ENCODE measurements at places on chromosomes 1 and 21.

DNA sequence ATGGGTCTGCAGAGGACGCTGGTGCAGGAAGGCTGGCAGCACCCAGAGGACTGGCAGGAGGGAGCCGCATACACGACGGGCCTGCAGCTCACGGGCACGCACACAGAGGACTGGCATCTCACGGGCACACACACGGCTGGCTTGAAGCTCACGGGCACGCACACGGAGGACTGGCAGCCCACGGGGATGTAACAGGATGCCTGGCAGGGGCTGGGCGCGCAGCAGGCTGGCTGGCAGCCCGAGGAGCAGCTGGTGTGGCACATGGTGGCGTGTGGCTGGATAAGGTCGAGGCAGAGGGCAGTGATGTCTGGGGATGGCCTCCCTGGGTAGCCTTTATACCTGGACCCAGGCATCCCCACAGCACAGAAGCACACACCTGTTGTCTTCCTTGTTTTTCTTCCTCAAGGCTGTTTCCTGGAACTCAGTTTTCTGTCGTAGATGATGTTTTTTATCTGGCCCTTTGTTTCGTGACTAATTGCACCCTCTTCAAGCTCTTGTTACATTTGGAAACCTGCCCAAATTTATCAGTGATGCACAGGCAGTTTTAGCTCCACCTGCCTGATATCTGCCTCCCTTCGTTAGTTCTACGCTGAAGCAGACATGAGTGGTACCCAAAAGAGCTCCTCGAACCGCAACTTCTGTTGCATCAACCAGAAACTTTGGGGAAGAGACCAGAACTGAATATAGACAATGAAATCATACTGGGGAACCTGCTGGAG lies at the start of gene KRTAP12-1:
Gene KRTAP12-1, minus strand, starts transcription at position 303 of the 719 bp plus-strand sequence. Its CDS starts 40 bp downstream, at position 263.
- DNase-seq, result no peak

DNA sequence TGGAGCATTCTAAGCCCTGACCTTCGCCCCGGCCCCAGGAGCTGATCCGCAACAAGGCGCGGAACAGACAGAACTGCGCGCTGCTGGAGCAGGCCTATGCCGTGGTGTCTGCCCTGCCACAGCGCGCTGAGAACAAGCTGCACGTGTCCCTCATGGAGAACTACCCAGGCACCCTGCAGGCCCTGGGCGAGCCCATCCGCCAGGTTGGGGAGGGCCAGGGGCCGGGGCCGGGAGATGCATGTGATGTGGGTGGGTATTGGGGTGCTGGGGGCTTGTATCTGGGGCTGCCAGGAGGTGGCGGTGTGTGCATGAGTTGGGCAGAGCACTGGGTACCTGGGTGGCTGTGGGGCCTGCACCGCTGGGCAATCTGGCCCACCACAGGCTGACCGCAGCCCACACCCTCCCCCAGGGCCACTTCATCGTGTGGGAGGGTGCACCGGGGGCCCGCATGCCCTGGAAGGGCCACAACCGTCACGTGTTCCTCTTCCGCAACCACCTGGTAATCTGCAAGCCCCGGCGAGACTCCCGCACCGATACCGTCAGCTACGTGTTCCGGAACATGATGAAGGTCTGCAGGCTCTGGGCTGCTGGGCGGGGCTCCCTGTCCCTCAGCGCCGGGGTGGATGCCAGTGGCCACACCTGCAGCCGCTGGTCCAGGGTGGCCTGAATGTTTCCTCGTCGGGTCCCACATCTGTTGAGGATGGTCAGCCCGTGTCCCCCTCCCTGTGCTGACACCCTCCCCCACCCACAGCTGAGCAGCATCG lies 65.8 kb downstream of the TRIM11 start:
- DNase-seq, result no peak

DNA sequence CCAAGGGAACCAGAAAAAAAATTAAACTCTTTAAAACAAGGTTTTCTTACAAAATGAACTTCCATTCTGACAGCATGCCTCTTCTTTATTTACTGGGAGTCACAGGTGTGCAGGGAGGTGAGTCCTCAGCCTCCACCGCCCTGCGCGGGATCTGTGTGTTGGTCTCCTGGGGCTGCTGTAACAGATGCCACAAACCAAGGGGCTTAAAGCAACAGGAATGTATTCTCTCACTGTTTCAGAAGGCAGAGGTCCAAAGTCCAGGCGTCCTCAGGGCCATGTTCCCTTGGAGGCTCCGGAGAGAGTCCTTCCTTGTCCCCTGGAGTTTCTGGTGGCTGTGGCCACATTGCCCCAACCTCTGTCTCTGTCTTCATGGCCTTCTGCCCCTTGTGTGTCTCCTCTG lies 123.6 kb upstream of the C1orf174 start:
- no peak for DNase-seq

DNA sequence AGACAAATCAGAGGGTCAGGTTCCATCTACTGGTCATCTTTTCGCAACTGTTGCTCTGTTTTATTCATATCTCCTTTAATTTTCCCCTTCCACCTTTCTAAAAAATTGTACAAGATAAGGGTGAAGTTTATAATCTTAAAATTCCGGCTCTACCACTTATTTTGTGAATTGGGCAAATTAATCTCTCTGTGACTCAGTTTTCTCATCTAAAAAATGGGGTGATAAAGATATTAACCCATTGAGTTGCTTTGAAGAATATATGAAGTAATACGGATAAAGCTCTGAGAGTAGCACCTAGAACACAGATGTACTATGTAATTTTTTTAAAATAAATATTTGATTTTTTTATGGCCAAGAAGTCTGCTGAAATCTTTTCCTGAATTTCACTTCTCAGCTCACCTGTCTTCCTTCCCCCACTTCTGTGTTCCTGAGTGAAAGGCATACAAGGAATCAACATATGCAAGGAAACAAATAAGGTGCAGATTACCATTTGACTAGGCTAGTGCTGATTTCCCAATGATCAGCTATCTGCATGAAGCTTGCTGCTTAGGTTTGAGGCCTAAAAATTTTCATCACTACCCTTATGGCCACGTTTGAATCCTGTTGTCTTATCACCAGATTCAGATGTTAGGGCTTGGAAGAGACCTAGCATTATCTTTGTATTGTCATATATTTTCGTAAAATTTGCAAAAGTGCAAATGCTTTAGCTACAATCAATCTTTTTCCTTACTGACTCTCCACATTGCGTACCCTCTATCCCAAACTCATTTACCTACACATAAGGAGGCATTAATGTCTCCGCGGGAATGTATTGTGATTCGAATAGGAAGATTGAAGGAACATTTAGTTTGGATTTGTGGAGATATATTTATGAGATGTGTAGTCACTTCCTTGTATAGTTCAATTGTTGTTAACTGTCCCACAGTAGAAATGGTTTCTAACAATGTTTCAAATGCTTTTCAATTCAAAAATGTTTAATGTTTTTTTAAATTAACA lies 718.3 kb upstream of the PTBP2 start:
- DNase-seq, result no peak

DNA sequence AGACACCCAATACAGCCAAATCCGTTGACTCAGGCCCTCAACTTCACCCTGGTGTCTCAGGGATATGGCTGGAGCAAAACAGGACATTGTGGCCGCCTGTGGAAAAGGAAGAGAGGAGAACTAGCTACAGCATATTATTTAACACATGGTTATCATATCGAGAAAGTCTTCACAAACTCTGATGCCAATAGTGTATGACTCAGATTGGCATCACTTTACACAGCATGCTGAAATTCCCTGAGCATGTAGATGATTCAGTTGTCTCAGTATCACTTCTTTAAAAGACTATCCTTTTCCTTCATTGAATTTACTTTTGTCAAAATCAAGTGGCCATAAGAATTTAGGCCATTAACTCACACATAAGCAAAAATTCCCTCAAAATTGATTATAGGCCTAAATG lies 20.1 kb downstream of the HSD3B2 start:
- no peak for DNase-seq

DNA sequence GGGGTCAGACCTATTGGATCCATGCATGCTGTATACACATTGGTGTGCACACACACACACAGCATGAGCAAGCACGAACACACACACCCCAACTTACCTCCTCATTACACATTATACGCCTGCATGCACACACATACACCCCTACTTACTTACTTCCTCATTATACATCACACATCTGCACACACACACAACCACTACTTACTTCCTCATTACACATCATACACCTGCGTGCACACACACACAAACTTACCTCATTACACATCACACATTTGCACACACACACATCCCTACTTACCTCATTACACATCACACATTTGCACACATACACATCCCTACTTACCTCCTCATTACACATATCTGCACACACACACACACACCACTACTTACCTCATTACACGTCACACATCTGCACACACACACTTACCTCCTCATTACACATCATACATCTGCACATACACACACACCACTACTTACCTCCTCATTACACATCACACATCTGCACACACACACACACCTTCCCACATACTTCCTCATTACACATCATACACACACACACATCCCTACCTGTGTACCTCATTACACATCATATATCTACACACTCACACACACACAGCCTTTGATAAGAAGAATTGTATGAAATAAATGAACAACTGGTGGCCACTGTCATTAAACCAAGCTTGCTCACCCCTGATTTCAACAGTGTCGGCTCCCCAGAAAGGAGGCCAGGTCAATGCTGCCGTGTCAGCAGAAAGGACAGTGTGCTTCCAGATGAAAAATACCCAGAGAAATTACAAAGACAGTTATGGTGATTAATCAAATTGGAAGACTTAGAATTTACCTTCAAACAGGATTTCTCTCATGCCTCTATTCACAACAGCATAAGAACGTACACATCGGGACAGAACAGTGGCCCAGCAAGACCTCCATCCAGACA lies 117.8 kb downstream of the SETD4 start:
- no peak for DNase-seq

- DNase-seq, result no peak
Observed at GRCh38 chr1:199646761-199647160, 380.7 kb upstream of the NR5A2 start.

GRCh38 chr1:224180783-224181452 lies 2.1 kb upstream of the DEGS1 start:
- DNase-seq, result no peak

DNA sequence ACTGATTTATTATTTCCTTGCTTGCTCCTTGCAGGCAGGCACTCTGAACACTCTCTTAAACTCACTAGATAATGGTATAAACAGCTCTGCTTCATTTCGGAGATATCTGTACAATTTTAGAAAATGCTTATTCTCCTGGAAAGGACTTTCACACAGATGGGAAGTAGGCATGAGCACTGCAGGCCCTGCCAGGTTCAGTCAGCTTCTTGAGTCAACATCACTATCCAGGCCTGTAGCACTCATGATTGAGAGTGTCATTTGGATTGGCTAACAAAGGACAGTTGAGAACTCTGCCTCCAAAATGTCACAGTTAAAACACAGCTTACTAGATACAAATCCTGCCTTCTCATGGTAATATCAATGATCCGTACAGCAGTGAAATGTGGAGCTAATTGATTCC lies 181.9 kb downstream of the CYYR1 start:
- DNase-seq, result no peak

- no peak for DNase-seq
Observed at GRCh38 chr1:12630946-12631530, 12.8 kb upstream of the AADACL4 start.

- no peak for DNase-seq
Observed at GRCh38 chr1:150385537-150386445, 21.8 kb downstream of the RPRD2 start.

DNA sequence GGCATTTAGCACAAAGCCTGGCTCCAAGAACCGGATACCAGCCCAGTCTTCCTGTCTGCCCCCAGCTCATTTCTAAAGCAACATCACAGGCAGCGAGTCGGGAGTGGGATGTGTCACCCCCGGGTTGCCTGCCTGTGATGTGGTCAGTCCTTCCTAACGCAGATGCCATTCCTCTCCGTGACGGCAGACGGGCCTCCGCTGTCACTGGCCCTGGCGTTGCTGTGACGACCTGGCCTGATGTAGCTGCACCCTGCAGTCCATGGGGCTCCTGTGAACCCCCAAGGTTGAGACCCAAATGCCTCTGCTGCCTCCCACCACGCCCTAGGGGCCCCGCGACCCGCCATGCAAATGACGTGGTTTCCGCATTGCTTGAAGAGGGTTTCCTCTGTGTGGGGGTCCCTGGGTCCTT lies 12.3 kb downstream of the TNFRSF1B start:
- peak; percentile 83 for DNase-seq

Measured in activated CD4-positive, alpha-beta T cell treated with anti-CD3 and anti-CD28 coated beads for 4 hours (primary cell).